Endodermal cell (in vitro differentiated cells): ENCODE measurements at places on chromosomes 7 and 10. TPM values are rescaled to one million over a fixed set of nuclear protein-coding genes. Genes with fewer than 3 reads are reported as not detected.

DNA sequence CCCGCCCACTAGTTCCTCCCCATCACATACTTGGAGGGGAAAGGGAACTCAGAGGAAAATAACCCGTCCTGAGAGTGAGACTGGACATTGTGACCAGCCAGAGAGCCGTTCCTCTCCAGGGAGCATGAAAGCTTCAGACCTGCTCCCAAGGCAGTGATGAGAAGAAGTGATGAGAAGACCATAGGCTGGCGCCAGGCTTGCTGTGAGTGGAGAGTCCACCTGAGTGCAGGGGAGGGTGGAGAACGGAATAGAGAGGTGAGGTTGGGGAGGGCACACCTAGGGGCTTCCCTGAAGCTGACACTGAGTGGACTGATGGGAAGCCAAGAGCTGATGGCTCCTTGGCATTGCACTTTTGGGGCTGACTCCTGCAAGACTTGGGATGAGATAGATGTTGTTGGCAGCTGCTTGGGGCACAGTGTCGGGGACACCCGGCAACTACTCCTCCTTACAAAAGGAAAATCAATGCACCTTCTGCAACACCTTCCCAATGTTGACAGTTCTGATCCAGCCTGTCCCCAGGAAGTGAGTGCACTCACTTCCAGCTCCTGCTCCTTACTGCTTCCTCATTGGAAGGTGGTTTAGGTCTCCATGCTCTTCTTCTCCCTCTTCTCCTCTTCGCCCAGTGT, 79.4 kb downstream of the EMX2 start:
- DNase-seq, result no peak

DNA sequence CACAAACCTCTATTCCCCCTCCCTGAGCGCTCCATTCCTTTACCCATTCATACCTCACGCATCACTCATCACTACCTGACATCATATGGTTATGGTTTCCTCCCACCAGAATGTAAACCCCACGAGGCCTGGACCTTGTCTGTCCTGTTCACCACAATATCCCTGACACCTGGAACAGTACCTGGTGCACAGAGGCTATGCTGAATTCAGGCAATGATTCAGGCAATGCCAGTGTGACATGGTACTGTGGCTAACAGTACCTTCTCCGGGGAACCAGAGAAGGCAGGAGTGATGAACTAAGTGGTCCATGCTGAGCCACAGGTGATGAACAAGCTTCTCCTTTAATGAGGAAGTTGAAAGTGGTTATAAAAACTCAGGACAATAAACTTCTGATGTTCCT, 202.5 kb upstream of the PLXNA4 start:
- DNase-seq, result no peak

GRCh38 chr7:10192074-10192473, 781.6 kb upstream of the PHF14 start:
- no peak for DNase-seq

GRCh38 chr7:87375662-87376435, 30.4 kb downstream of the CROT start:
- DNase-seq, result no peak

The ERVW-1 gene
- 1.1 to 3.1 TPM (median 1.6 TPM) in 3 replicates for total RNA-seq

The CDNF gene
- total RNA-seq, result 0.42 to 1.1 TPM (median 0.51 TPM) in 3 replicates

The SYT15B gene
- 0.16 and 0.26 TPM in 2 replicates for total RNA-seq

The GNG11 gene
- total RNA-seq, result 1.9 to 3.2 TPM (median 3.1 TPM) in 3 replicates

The PTPRN2 gene
- total RNA-seq, result 0.55 to 0.77 TPM (median 0.69 TPM) in 3 replicates
